NCI-H526 treated with DMSO at 0.1 percent for 48 hours (cell line): ENCODE measurements at places on chromosomes 2 and 18.

DNA sequence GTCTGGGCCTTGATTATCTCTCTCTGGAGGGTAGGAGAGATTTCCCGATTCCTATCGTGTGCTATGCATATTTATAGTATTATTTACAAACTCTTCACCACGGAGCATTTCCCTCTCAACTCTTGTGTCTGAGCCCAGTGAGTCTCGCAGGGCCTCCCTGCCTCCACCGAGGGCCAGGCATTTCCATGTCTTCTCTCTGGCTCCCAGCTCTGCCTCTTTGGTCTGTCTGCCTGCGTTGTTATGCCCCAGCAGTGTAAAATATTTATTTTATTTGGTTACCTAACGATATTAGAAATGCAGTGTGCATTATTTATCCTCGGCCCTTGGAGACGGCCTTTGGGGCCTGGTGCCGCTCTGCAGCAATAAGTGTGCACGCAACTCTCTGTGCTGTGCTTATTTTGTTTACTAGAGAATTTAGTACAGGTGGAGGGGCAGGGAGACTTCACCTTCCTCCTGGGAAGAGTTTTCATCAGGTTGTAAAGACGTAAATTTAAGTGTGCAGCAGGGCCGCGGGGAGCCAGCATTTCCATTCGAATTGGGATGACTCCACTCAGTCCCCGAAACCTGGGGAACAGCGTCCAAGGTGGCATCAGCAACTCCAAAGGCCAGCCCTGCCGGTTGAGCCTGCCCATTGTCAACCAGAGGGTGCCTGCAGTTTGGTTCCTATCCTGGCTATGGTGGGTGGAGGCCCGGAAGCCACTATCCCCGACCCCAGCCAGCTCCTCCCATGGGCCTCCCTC is 100.2 kb downstream of the PTGR3 start:
- no peak for DNase-seq

DNA sequence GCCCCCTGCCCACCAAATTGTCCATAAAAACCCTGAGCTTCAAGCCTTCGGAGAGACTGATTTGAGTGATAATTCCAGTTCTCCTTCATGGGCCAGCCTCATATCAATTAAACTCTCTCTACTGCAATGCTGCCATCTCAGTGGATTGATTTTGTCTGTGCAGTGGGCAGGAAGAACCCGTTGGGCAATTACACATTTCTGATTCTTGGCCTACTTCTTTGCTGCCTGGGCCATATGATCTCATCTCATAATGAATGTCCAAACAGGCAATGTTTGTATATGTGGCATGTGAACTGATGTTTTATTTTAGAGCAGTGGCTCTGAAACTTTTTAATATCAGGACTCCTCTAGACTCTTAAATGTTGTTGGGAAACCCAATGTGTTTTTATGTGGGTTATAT is 101.2 kb upstream of the SLC38A11 start:
- DNase-seq, result no peak

- no peak for DNase-seq
Measured at GRCh38 chr2:143497726-143498125, 368.5 kb downstream of the ARHGAP15 start.

GRCh38 chr2:3126911-3127621 is 250.6 kb downstream of the EIPR1 start:
- no peak for DNase-seq

GRCh38 chr2:174259981-174260380 is 11.6 kb upstream of the OLA1 start:
- no peak for DNase-seq

DNA sequence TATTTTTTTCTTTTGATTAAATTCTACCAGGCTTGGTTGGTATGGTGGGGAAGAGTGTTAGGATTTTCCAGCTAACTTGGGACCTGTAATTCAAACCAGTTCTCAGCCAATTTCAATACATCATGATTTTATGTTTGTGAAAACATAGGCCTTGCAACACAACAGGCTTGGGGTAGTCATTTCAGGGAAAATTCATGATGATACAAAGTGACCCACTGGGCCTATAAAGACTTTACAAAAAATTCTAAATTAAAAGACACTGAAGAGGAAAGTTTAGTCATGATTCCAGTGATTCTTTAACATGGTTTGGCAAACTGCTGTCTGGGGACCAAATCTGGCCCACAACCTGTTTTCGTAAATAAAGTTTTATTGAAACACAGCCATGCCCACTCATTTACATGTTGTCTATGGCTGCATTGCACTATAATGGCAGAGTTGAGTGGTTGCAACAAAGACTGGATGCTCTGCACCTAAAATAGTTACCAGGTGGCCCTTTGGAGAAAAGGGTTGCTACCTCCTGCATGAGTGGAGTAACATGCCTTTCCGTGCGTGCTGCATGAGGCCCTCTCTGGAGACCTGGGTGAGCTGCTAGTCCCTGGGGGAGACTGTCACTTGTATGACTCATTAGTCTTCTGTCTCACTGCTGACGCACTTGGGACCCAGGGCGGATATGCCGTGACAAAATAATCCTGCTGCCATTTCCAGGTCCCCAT is 73.6 kb downstream of the NPAS2 start:
- DNase-seq, result no peak

DNA sequence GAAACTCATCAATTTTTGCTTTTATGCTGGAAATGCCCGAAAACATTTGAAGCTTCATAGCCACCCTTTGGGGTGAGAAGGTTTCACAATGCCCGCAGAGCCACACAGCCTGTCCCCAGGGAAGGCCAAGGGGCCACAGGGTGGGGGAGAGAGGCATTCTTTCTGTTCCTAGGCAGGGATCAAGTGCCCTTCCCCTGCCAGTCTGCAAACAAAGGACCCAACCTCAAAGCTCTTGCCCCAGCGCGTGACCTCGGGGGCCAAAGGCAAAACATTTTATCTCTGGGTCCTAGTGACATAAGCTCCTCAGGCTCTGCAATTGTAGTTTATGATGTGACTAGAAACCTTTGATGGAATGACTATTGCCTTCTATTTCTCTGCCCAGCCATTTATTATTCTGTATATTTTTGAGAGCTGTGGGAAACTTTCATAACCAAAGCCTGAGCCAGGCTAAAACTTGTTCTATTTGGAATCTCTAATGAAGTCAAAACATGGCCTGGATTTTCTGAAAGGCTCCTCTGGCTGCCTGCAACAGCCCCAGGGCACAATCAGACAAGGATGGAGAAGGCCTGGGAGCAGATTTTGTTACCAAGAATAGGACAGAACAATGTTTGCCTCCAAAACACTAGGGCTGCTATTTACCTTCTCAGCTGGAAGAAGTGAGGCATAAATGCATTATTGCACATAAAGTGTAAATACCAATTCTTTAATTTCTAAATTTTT is 137.2 kb upstream of the KCTD1 start:
- DNase-seq, result peak; percentile 53

- DNase-seq, result no peak
Measured at GRCh38 chr2:27078267-27079194, at the start of gene EMILIN1. EMILIN1 (plus strand) TSS chr2:27078615; CDS start chr2:27079066, 451 bp downstream.

DNA sequence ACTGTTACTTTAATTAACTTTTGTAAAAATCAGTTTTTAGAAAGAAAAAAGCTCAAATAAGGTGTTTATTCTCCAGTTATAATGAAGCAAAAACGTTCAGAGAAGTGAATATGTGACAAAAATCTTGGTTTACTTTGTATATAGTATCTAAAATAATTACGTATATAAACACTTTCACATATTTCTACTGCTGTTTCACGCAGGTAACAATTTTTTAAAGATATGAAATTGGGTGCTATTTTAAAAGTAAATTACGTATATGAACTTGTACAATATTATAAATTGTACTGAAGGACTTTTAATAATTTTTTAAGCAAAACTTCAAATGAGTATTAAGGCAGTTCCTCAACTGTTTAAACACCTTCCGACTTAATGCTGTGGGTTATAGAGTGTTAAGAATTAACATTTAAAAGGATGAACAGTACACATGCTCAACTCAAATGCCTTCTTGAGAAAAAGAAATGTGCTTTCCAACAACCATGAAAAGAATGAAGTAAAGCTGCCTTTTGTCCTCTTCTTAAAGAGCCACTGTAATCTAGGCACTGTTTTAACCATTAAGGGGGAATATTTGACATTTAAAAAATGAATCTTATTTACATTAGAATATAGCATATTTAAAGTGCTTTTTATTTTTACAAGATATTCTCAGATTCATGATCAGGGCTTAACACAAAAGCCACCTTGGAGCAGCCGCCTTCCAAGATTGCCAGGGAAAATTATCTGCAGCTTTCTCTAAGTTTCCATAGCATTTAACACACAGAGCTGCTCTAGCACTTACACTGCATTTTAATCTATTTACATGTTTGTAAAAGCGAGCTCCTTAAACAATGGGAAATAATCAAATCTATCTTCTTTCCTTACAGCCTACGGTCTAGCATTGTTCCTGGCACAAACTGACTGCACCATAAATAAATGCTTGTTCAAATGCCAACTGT is 56.5 kb upstream of the CDKL4 start:
- no peak for DNase-seq

DNA sequence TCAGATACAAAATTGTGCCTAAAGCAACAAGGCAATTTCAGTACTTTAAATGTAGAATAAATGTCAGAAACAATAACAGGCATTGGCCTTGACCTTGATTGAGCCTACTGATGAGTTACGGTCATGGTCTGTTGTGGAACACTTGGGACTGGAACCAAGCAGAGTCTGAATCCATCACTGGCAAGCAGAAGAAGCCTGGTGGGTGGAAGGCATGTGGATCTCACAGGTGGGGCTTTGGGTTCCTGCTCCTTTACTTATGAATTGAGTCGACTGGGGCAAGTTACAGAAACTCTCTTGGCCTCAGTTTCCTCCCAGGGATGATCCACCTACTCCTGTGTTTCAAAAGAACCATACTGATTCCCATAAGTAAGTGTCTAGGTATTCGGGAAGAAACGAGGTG is 102.3 kb downstream of the KCNF1 start:
- no peak for DNase-seq

- DNase-seq, result no peak
Measured at GRCh38 chr2:12176623-12177454, 430.4 kb downstream of the LPIN1 start.

- no peak for DNase-seq
Measured at GRCh38 chr2:10868465-10869314, 43.0 kb upstream of the KCNF1 start.

GRCh38 chr2:153626676-153627075 is 148.1 kb upstream of the RPRM start:
- DNase-seq, result no peak

DNA sequence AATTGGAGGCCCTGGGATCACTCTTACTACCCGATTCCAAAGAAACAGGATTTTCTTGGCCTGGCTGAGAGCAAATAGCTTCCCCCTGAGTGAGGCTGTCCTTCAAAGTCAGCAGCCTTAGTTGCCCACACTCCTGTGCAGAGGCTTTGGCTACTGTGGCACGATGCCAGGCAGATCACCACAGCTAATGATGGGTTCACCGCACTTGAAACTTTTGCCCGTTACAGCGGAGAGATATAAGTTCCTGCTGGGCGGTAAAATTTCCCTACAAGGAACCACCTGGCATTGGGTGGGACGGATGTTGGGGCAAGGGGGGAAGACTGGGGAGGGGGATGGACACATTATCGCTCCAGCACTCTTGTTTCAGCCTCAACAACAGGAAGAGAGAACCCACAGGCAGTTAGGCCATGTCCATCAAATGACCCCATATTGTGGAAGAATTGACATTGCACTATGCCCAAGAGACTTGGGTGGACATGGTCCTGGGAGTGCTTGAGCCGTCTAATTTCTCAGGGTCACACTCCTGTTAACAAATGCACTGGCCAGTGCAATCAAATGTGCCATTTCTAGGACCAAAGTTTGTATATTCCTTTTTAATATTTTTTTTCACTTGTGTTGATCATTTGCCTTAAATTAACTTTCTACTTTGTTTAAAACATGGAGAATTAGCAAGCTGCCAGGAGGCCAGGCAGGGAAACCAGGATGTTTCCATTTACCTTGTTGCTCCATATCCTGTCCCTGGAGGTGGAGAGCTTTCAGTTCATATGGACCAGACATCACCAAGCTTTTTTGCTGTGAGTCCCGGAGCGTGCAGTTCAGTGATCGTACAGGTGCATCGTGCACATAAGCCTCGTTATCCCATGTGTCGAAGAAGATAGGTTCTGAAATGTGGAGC is 4.4 kb downstream of the IL1B start:
- no peak for DNase-seq

DNA sequence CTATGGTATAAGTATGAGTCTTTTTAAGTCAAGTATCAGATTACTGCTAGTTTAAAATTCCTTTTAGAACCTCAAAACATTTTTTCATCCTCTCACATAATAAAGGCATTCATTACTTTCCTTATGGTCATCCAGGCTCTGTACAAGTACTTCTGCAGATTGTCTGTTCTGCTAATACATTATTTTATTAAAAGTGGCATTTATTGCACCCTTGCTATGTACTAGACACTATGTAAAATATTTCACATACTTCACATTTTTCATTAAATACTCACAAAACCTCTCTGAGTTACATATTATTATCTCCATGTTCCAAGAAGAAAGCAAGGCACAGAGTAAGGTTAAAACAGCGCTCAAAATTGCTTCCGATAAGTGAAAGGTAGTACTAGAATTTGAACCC is 84.1 kb downstream of the RAPH1 start:
- DNase-seq, result no peak

DNA sequence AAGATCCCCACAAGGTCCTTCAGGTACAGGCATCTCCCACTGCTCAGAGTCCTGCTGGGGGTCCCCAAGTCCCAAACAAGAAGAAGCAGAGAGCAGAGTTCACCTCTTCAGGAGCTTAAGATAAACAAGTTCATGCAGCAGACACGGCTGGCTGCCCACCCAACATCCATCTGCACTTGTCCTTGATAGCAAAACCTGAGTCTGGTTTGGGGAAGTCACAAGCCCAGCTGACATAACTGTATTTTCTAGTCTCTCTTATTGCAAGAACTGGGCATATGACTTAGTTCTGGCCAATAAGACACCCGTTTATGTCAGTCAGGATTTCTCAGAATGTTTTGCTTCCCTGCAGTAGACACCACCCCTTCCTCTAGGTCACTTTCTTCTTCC is 31.8 kb downstream of the AFF3 start:
- DNase-seq, result no peak

DNA sequence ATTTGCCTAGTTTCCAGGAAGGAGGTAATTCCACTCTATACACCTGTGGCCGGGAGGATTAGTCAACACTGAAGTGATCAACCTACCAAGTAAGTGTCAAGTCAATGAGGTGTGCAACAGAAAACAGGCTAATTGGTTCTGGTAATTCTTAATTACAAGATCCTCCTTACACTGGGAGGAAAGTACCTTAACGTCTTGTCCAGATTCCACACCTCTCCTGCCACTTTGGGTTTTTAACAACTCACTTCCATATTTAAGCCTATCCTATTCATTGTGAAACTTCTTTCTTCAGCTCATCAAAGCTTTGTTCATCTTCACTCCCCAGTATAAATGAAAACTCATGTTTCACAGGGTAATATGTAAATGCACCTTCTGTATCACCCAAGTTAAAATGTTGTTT is 22.0 kb upstream of the MAP4K4 start:
- no peak for DNase-seq
